ENCODE measurements at places on chromosomes 5 and 9.

DNA sequence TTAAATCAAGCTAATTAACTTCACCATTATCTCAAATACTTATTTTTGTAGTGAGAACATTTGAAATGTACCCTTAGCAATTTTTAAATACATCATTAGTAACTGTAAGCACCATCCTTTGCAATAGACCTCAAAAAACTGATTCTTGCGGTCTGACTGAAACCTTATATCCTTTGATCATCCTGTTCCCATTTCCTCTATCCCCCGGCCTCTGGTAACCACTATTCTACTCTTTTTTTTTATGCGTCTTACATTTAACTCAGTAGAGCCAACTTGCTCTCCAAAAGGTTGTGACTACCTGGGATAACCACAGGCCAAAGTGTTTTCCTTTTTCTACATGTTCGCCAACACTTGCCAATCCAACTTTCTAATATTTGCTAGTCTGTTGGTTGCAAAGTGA is 106.1 kb downstream of the IRX1 start:
- DNase-seq = no peak

DNA sequence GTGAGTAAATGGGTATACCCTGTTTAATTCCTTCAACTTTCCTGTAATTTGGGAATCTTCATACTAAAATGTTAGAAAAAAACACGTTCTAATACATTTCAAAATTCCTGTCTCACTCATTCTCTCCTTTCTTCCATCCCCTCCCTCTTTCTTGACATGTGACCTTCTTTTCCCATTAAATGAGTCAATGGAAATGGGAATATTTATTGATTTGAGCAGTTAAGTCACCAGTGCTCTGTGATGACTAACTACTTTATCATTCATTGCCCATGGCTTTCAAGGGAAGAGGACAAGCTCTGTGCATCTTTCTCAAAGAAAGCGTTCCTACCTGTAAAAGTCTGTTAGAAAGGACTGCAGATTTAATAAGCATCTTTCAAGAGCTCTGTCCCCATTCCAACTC is 144.4 kb upstream of the MAP3K1 start:
- no peak for DNase-seq

- DNase-seq = no peak
Measured at GRCh38 chr9:134460896-134461295, 134.6 kb downstream of the RXRA start.

GRCh38 chr9:127181595-127182190 is 59.3 kb upstream of the ANGPTL2 start:
- no peak for DNase-seq

DNA sequence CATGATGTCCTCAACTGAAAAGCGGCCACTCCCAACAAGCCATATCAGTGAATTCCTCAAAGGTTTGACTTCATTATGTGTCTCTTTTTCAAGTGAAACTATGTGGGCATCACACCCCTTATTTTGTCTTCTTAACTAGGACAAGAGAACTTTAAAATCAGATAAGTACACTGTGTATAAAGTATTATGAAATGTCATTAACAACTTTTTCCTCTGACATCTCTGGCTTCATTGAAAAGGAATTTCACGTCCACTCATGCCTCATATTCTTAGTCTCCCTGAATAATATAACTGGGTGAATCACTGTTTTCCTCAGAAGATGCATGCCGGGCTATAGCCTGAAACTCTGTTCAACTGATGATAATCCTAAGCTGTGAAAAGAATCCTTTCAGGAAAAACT is 415.8 kb downstream of the ACTL7B start:
- no peak for DNase-seq

DNA sequence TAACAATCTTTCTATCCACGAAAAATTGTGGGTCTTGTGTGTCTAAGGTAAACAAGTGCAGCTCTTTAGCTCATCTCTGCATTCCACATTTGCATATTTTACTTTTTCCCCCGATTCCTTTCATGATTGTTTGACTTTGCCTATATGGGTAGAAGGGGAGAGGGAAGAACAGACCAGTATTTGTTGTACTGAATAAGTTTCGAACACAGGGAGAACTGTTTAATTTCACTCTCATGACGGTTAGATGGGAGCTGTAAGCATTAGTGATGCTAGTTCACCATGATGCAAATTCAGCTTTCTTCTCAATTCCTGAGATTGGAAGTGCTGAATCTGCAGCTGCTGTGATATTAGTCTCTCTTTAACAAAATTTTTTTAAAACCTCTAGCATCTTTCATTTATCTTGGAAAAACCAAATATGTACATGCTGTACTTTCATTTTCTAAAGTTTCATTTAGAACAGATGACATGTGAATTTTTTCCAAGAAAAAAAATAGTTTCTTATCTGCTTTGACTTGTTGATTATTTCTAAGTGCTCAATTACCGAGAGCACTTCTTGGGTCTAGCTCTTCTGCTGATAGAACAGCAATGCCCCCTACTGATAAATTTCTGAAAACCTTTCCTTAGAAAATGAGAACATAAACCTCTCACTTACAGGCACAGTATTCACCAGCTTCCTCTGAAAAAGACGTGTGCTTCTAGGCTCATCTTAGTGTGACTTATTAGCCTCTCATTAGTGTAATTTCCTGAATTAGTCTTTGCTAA is 149.5 kb downstream of the BAAT start:
- DNase-seq = no peak

DNA sequence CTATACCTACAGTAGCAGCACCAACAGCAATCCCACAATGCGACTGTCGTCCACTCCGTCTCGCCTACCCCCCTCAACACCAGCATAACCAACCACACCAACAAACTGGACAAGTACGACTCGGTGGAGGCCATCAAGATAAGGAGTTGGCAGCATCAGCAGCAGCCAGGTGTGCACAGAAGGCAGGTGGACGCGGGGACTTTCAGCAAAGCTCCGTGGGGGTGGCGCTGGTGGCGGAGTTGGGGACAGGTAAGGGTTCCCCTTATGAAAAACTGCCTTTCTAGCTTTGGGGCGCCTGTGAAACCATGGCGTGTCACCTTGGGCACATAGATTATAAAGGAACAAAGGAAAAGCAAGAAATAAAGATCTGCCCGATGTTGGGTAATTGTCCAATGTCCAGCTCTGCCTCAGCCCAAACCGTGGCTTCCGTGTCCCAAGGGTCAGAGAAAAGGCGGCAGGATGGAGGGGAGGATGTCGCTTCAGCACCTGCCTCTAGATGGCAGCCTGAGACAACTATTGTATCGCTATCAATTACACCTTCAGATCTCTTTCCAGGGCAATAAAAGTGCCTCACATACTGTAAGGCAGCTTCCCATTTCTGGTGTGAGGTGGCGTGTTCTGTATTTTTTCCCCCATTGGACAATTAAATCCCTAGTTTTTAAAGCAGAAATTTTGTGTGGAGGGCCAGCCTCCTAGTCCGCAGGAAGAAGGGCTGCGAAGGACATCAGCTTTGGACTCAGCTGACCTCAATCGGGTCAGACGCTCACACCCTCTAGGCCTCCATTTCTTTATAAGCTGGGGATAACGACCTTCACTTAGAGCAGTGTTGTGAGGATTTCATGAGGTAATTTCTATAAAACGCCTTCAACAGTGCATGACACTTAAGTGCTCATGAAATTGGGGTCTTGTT is 58.8 kb downstream of the MTRR start:
- peak; percentile 7 for DNase-seq
